Caki2 (cell line): ENCODE measurements at places on chromosomes 11 and 22. TPM values are rescaled to one million over a fixed set of nuclear protein-coding genes. Genes with fewer than 3 reads are reported as not detected.

ALG8 gene
- 27.6 and 108 TPM in 2 replicates for total RNA-seq

DNA sequence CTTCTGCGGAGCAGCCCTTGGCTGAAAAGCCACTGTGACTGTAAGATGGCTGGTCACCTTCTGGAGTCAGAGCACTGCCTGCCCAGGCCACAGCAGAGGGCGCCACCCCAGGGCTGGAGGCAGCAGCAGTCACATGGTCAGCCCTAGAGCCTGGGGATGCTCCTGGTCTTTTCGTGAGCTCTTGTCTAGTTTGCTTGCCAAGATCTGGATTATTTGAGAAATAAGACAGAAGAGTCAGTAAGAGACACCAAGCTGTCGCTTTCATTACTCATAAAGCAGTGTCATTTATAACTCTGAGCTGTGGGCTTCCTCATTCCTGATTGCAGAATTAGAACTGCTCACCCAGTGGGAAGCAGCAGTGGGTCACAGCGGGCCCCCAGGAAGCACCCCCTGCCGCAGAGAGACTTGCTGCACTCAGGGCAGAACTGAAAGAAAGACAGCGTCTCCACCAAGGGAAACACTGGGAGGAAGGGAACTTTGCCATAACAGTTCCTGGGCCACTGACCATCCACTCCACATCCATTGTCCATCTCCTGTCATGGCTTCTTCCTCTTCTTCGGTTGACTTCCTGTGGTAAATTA lies 56.7 kb downstream of the PPP6R2 start:
- DNase-seq = peak; percentile 17

DNA sequence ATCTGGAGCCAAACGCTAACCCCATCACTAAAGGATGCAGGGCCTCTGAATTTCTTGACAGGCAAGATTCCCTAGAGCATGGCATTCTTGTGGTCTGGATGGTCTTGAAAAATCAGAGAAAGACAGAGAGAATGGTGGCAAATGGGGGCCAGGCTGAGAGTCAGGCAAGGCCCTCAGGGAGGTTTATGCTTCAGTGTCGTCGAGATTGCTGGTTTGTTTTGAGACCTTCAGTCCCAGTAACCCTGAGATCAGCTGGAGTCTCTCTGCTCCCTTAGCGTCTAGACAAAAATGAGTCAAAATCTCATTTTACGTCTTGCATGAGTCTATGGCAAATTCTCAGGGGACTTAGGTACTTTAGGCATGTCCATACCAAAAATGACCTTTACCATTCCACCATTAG lies 539.3 kb downstream of the SOX6 start:
- no peak for DNase-seq

GRCh38 chr11:88603091-88603867 lies 265.7 kb upstream of the CTSC start:
- DNase-seq = no peak
